ENCODE measurements at places on chromosomes 1 and 21. TPM values are rescaled to one million over a fixed set of nuclear protein-coding genes. Genes with fewer than 3 reads are reported as not detected.

Gene MATN1
- total RNA-seq = 0.25 TPM

Gene MCM3AP
- 77.4 TPM for total RNA-seq

Gene KCNC4
- total RNA-seq = 6.8 TPM

Gene KLHL20
- total RNA-seq = 16.9 TPM

Gene ERG
- 9.9 TPM for total RNA-seq

Gene ANKRD65
- 2.4 TPM for total RNA-seq

DNA sequence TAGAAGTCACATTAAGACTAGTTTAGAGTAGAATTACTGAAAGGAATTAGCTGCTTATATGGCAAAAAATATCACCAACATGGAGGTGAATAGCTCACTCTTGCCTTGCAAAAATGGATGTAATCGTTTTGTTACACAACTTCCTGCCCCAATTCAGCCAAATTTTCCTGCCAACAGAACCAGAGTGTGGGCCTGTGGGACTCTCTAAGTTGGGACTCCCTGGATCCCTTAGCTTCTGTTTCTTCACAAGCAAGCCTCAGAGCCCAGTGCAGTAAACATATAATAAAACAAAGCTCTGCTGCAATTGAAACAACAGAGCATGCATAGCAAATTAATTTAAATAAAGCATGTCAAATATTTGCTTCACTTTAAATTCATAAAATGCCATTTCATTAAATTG, 232.5 kb downstream of the TNR start:
- DNase-seq = no peak

DNA sequence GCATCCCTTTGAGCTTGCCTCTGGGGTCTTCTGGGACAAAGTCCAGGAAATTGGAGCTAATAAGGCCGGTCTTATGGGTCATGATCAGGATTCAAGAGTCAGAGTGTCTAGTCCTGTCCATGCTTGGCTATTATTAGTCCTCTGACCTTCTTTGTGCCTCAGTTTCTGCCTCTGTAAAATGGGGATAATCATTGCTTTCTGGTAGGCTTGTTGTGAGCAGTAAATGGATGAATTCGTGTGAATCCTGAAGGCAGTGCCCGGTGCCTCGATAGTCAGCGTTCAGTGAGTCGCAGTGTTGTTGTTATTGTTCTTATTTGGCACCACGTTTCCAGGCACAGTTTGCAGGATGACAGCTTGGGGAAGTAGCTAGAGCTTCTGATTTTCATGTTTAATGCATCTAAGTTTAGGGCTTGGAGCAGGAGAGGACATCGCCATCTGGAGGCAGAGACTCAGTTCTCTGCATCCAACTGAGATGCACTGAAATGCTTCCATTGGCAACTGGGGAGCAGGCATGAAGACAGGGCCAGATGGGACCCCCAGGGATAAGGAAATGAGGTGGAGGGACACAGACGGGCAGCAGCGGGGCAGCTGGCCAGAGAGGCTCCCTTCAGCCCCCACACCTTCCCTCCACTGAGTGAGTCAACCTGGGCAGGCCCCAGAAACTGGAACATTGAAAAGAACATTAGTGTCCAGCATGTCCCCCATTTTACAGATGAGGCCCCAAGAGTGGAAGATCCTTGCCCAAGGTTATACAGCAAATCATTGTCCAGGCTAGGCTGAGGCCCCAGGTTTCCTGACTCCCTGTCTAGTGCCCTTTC, 160.3 kb downstream of the PTPRU start:
- DNase-seq = peak; percentile 23

DNA sequence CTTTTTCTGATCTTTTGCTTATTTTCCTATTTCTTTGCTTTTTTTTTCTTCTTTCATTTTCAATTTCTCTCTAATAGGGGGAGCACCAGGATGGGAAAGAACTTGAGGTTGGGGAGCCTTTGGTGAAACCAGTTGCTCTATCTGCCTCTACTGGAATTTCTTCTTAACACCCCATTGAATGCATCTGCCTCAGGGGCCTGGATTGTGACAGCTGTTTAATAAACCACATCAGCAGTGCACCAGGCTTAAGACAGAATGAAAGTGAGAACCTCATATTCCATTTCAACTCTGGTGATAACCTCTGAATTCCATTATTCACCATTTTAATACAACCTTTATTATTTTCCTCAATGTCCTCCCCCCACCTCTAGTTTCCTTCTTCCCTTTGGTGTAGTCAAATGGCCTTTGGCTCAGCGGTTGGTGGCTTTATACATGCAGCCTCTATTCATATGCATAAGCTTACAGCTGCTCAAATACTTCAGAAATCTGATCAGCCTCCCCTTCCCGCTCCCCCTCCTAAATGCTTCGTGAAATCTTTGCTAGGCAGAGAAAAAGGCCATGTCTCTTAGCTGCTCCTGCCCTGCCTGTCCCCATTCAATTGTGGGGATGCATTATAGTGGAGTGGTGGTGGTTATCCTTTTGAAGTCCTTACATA, 537.3 kb upstream of the PLXNA2 start:
- no peak for DNase-seq

- DNase-seq = no peak
Measured at GRCh38 chr1:227526524-227526923, 36.8 kb upstream of the ZNF678 start.

GRCh38 chr1:228008391-228009115, 1.8 kb downstream of the WNT3A start:
- DNase-seq = no peak

- no peak for DNase-seq
Measured at GRCh38 chr1:156970017-156970416, 49.6 kb downstream of the LRRC71 start.

DNA sequence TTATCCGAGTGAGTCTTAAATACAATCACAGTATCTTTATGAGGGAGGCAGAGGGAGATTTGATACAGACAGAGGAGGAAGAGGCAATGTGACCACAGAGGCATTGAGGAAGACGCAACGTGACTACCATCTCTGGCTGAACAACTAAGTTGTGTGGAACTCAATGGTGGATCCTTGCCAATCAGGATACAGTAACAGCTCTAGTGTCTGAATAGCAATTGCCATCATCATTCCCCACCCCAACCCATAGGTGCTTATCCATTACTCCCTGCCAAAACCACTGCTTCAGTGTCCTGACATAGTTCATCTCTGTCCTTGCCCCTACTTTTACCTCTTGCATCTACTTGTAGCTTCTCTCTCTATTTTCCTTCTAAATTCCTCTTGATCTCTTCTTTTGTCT, 20.5 kb upstream of the RHBDL2 start:
- peak; percentile 60 for DNase-seq

- no peak for DNase-seq
Measured at GRCh38 chr21:45511661-45512431, 30.4 kb downstream of the SLC19A1 start.

- no peak for DNase-seq
Measured at GRCh38 chr1:194829492-194829891, 1643.1 kb upstream of the B3GALT2 start.
